ENCODE measurements at places on chromosomes 12 and 14. TPM values are rescaled to one million over a fixed set of nuclear protein-coding genes. Genes with fewer than 3 reads are reported as not detected.

Gene LRFN5
- total RNA-seq = not detected

Gene WDHD1
- 22.5 TPM for total RNA-seq

Gene TGFB3
- 5.4 TPM for total RNA-seq

Gene SERPINA9
- not detected for total RNA-seq

Gene NFATC4
- total RNA-seq = 88.5 TPM

DNA sequence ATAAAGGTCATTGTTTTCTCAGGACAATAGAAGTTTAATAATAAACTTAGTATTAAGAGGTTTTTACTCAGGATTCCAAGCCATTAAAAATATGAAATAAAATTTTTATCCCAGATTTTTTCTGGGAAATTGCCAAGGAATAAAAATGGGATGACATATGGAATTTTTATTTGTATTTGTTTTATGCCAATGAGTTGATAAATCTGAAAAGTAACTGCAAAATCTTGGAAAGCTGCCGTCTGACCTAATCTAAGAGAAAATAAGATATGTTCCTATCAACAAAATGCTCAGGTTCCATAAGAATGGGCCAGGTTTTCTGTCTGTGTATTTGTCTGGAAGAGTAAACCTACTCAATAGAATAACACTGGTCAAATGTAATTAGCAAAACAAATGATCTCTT is 22.2 kb upstream of the KERA start:
- no peak for DNase-seq
- no peaks in the 10 kb centered on the region for H3K36me3 ChIP-seq
- H3K4me1 ChIP-seq = no peaks in the 10 kb centered on the region
- H3K4me3 ChIP-seq = no peak overlapping the region
